ENCODE measurements at places on chromosomes 4 and X.

- H3K36me3 ChIP-seq, result no peaks in the 10 kb centered on the region
- H3K27ac ChIP-seq, result no peak overlapping the region
- no peak overlapping the region for H3K4me3 ChIP-seq
Measured at GRCh38 chr4:22672944-22673343, 19.8 kb upstream of the GBA3 start.

GRCh38 chr4:183875251-183875825, 29.8 kb upstream of the STOX2 start:
- no peaks in the 10 kb centered on the region for H3K27me3 ChIP-seq
- peaks cover 9% of the 10 kb centered on the region for H3K4me1 ChIP-seq
- no peak for DNase-seq
- H3K36me3 ChIP-seq, result no peaks in the 10 kb centered on the region

DNA sequence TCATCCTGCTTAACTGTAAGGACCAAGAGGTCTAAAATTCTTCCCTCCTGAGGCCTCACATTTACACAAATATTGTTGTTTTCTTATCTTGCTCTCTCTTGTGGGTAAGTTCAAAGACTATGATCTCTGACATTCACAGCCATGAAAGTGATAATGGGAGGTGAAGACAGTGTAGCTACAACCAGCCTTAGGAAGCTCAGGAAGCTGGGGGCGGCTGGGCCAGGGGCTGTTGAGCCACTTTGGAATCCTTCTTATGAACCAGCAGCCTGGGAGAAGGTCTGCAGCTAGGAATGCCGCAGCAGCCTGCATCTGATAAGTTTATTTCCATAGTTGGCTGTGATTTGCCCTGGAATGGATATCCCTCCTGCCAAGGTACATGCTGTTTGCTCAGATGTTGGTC, 316.2 kb downstream of the STIM2 start:
- DNase-seq, result no peak
- no peak overlapping the region for H3K4me3 ChIP-seq
- no peaks in the 10 kb centered on the region for H3K4me1 ChIP-seq
- no peaks in the 10 kb centered on the region for H3K27me3 ChIP-seq
- H3K27ac ChIP-seq, result no peak overlapping the region

DNA sequence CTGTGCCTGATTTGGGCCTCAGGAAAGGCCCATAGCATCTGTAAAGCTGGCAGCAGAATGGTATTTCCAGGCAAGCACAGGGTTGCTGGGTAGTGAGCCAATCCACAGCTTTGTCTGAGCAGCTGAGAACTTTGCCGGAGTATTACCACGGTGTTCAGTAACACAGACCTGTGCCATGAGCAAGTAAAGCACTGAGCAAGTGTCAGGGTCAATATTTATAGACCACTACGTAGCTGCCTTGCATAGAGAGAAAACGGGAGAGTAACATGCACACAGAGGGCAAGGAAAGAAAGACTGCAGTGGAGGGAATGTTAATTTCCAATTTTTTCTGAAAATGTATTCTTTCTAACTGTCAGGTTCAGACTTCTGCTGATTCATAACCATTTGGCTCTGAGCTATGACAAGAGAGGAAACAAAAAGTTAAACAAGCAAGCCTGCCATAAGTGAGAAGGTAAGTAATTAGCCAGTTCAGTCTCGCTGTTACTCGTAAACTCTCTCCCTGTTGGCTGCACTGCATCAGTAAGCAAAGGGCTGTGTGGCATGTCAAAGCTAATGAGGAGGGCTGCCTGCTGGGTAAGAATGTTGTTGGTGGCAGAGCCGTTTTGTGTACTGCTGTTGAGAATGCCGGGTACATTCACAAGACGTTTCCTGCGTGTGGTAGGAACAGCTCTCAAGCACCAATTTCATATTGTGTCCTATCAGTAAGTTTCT, 238.1 kb downstream of the BMPR1B start:
- peak; percentile 90 for DNase-seq
- H3K36me3 ChIP-seq, result no peaks in the 10 kb centered on the region
- no peaks in the 10 kb centered on the region for H3K4me1 ChIP-seq
- H3K4me3 ChIP-seq, result peak overlapping the region; percentile 26
- no peaks in the 10 kb centered on the region for H3K27me3 ChIP-seq

DNA sequence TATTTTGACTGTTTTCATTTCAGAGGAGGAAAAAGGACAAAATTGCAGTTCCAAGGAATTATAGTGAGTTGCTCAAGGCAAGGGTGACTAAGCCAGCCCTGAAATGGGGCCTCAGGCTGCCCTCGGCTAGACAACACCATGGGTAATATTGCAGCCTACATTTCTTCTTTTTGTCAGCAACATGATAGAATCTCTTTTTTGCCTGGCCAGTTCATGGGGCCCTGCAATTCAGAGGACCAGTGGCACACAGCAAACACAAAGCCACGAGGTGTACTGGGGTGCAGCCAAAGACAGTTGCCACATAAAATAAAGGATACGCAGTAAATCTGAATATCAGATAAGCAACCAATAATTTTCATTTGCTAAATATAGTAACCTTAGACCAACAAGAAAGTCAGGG, 41.8 kb downstream of the RBM47 start:
- H3K27me3 ChIP-seq, result no peaks in the 10 kb centered on the region
- H3K4me1 ChIP-seq, result peaks cover 4% of the 10 kb centered on the region
- no peak for DNase-seq
- no peak overlapping the region for H3K4me3 ChIP-seq
- H3K36me3 ChIP-seq, result no peaks in the 10 kb centered on the region

- no peaks in the 10 kb centered on the region for H3K36me3 ChIP-seq
- no peaks in the 10 kb centered on the region for H3K4me1 ChIP-seq
- no peak overlapping the region for H3K27ac ChIP-seq
- no peak for DNase-seq
Measured at GRCh38 chr4:19368800-19369199, 882.9 kb upstream of the SLIT2 start.

- H3K4me1 ChIP-seq, result no peaks in the 10 kb centered on the region
- H3K4me3 ChIP-seq, result no peak overlapping the region
- H3K27me3 ChIP-seq, result no peaks in the 10 kb centered on the region
- H3K27ac ChIP-seq, result no peak overlapping the region
Measured at GRCh38 chr4:80295826-80296225, 29.4 kb downstream of the FGF5 start.

- DNase-seq, result no peak
- H3K4me3 ChIP-seq, result no peak overlapping the region
- no peak overlapping the region for H3K27ac ChIP-seq
- no peaks in the 10 kb centered on the region for H3K36me3 ChIP-seq
- H3K27me3 ChIP-seq, result no peaks in the 10 kb centered on the region
- no peaks in the 10 kb centered on the region for H3K4me1 ChIP-seq
Measured at GRCh38 chr4:24274381-24274941, 309.9 kb downstream of the DHX15 start.

DNA sequence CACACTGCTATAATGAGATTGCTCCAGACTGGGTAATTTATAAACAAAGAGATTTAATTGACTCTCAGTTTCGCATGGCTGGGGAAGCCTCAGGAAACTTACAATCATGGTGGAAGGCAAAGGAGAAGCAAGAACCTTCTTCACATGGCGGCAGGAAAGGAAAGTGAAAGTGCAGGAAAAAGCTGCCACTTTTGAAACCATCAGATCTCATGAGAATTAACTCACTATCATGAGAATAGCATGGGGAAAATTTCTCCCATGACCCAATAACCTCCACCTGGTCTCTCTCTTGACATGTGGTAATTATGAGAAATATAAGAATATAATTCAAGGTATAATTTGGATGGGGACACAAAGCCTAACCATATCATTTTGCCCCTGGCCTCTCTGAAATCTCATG, 884.2 kb downstream of the GLUD2 start:
- no peaks in the 10 kb centered on the region for H3K27me3 ChIP-seq
- no peaks in the 10 kb centered on the region for H3K4me1 ChIP-seq
- H3K27ac ChIP-seq, result no peak overlapping the region
- no peak overlapping the region for H3K4me3 ChIP-seq
- DNase-seq, result no peak

- H3K27ac ChIP-seq, result no peak overlapping the region
- DNase-seq, result peak; percentile 20
- no peaks in the 10 kb centered on the region for H3K4me1 ChIP-seq
- peaks cover 6% of the 10 kb centered on the region for H3K27me3 ChIP-seq
- H3K36me3 ChIP-seq, result no peaks in the 10 kb centered on the region
Measured at GRCh38 chrX:34859191-34859590, 83.4 kb upstream of the FAM47B start.

DNA sequence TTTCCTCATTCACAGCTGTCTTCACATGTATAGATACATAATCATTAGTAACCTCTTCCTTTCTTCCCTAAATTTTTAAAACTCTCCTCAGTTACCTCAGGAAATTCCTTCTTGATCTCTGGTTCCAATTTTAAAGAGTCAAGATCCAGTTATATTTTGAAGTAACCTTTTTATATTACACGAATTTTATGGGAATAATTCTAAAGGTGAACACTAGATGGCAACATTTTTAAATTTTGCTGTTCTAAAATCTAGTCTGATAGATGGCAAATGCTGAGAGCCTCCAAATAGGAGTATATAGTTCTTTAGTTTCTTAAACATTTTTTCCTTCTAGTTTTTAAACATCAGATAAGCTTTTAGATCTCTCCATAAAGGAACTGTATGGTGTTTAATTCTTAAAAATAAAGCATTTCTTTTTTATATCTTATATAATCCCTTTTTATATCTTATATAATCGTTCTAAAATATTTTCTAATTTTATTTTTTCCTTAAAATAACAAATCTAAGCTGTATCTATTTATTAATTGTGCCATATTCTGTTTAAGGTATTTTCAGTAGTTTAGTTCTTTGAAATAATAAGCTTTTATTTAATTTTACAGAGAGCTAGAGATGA, 37.9 kb upstream of the PAPSS1 start:
- H3K27me3 ChIP-seq, result no peaks in the 10 kb centered on the region
- no peaks in the 10 kb centered on the region for H3K36me3 ChIP-seq
- H3K27ac ChIP-seq, result no peak overlapping the region
- H3K4me3 ChIP-seq, result no peak overlapping the region
- DNase-seq, result peak; percentile 50
- no peaks in the 10 kb centered on the region for H3K4me1 ChIP-seq

GRCh38 chr4:70449220-70449619, 22.8 kb upstream of the MUC7 start:
- no peak overlapping the region for H3K4me3 ChIP-seq
- no peaks in the 10 kb centered on the region for H3K36me3 ChIP-seq
- no peaks in the 10 kb centered on the region for H3K4me1 ChIP-seq
- H3K27ac ChIP-seq, result no peak overlapping the region

DNA sequence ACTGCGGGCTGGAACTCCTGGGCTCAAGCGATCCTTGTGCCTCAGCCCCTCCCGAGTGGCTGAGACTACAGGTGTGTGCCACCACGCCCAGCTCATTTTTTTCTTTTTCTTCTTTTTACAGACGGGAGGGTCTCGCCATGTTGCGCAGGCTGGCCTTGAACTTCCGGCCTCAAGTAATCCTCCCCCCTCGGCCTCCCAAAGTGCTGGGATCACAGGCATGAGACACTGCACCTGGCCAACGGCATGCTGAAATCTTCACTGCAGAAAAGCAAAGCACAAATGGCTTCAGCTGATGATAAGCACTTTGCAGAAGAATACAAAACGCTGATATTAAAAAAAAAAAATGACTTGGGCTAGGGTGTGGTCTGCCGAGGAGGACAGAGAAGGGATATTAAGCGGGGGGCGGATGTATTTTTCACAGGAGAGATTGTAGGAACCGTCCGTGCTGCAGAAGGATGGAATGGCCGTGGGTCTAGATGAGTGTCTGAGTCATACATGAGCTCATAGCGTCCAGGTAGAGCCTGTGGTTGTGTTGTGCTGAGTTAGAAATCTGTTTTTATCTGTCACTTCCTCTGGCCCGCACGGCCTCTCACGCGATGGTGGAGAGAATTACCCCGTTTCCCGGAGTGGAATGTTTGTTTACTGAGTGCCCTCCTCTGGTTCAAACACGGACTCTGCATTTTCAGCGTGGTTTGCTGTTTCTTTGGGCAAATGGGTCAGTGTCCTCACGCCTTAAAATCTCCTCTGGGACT, 8.5 kb upstream of the AKAP17A start:
- no peak overlapping the region for H3K4me3 ChIP-seq
- DNase-seq, result no peak
- H3K36me3 ChIP-seq, result no peaks in the 10 kb centered on the region
- H3K27ac ChIP-seq, result no peak overlapping the region

- peaks cover 10% of the 10 kb centered on the region for H3K36me3 ChIP-seq
- no peak overlapping the region for H3K4me3 ChIP-seq
- peak; percentile 19 for DNase-seq
- no peak overlapping the region for H3K27ac ChIP-seq
- H3K27me3 ChIP-seq, result no peaks in the 10 kb centered on the region
Measured at GRCh38 chrX:155086202-155086840, 15.0 kb downstream of the BRCC3 start.

DNA sequence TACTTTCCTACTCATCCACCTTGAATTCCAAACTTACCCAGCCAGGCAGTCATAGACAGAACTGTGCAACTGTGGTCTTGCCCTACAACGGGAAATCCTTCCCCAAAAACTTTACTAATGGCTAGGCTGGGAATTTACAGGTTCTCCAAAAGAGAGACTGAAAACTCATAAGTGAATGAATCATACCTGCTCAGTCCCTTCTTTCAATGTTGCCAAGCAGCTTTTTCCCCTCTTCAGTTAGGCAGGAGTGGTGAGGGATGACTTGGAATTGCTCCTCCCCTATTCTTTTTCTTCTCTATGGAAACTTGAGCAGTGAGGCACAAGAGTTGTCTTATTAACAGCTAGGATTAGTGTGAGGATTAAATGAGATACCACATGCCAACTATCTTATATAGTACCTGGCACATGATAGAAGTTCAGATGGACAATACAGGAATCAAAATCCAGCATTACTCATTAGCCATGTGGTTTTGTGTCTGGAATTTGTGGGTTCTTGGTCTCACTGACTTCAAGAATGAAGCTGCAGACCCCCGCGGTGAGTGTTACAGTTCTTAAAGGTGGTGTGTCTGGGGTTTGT, 105.9 kb downstream of the TEX13A start:
- no peaks in the 10 kb centered on the region for H3K4me1 ChIP-seq
- H3K27ac ChIP-seq, result no peak overlapping the region

DNA sequence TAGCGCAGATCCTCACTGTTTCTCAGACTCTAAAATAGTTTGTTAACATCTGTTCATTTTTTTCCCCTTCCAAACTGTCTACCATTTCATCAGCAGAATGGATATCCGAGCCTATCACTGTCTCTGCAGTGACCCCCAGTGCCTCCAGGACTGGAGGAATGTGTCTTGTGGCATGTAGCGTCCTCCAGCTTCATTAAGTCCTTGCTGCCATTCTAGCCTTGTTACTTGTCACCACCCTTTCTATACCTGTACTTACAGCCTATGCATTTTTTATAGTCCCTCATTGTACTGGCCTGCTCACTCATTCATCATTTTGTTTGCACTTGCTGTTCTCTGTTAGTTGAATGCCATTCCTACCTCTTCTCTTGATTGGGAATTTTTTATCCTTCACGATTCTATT, 179.1 kb downstream of the BMPR1B start:
- no peaks in the 10 kb centered on the region for H3K27me3 ChIP-seq
- H3K27ac ChIP-seq, result no peak overlapping the region
- no peaks in the 10 kb centered on the region for H3K4me1 ChIP-seq
